ENCODE measurements at places on chromosomes 13 and 19. TPM values are rescaled to one million over a fixed set of nuclear protein-coding genes. Genes with fewer than 3 reads are reported as not detected.

NDUFA3 gene
- 87.0 TPM for polyA plus RNA-seq

ZNF763 gene
- 0.72 TPM for polyA plus RNA-seq

PDE4A gene
- polyA plus RNA-seq: 2.9 TPM

NKPD1 gene
- polyA plus RNA-seq: 0.06 TPM

DNA sequence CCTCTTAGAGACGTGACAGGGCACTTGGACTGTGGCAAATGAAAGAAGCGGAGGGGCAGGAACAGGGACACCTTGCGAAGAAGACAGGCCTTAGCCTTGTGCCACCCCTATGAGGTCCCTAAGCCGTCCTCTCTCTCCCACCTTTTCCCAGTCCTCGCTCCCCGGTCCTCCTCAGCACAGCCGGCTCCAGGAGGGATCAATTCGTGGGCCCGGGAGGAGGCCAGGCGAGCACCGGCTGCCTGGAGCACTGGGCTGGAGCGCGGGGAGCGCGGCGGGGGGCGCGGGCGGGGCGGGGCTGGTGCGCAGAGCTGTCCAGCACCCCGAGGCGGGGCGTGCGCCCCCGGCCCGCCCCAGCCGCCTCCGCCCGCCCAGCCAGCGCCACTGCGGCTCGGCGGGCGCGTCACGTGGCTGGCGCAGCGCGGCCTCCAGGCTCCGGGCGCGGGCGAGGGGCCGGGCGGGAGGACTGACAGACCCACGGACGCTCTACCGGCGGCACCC lies at the start of gene LRP3:
Gene LRP3 (plus strand): TSS at position 466 of the 498 bp plus-strand sequence. CDS start 456 bp downstream, outside the sequence.
- peaks cover 3% of the 10 kb centered on the region for H3K36me3 ChIP-seq
- H3K27me3 ChIP-seq: no peaks in the 10 kb centered on the region
- DNase-seq: peak; percentile 93
- no peak within 1 kb of the TSS for H3K27ac ChIP-seq

GRCh38 chr19:15280915-15281683 lies 48.9 kb upstream of the EPHX3 start:
- peaks cover 78% of the 10 kb centered on the region for H3K4me1 ChIP-seq
- H3K4me3 ChIP-seq: no peak overlapping the region
- peak overlapping the region; percentile 36 for H3K27ac ChIP-seq
- DNase-seq: peak; percentile 70
- no peaks in the 10 kb centered on the region for H3K36me3 ChIP-seq
- no peaks in the 10 kb centered on the region for H3K27me3 ChIP-seq

GRCh38 chr13:100129605-100130004 lies 40.7 kb downstream of the PCCA start:
- no peak for DNase-seq
- H3K27ac ChIP-seq: no peak overlapping the region
- no peak overlapping the region for H3K4me3 ChIP-seq
- peaks cover 30% of the 10 kb centered on the region for H3K4me1 ChIP-seq
- H3K27me3 ChIP-seq: no peaks in the 10 kb centered on the region

DNA sequence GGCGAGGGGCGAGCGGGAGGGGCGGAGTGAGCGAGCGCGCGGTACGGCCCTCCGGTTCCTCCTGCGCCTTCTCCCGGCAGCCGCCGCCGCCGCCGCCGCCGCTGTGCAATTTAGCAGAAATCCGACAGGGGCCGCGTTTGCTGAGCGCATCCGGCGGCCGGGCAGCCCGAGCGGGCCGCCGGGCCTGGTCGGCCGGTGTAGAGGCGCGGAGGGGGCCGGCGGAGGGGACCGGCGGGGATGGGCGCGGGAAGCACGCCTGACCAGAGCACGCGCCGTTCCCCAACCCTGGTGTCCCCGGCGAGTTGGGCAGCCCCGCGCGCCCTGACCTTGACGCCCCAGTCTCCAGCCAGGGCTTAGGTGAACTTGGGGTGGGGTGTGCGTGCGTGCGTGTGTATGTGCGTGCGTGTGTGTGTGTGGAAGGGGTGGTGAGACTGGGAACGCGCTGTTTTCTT lies 144.5 kb upstream of the ZNF536 start:
- H3K4me3 ChIP-seq: peak overlapping the region; percentile 57
- DNase-seq: peak; percentile 87
- H3K27ac ChIP-seq: peak overlapping the region; percentile 94
- no peaks in the 10 kb centered on the region for H3K36me3 ChIP-seq

DNA sequence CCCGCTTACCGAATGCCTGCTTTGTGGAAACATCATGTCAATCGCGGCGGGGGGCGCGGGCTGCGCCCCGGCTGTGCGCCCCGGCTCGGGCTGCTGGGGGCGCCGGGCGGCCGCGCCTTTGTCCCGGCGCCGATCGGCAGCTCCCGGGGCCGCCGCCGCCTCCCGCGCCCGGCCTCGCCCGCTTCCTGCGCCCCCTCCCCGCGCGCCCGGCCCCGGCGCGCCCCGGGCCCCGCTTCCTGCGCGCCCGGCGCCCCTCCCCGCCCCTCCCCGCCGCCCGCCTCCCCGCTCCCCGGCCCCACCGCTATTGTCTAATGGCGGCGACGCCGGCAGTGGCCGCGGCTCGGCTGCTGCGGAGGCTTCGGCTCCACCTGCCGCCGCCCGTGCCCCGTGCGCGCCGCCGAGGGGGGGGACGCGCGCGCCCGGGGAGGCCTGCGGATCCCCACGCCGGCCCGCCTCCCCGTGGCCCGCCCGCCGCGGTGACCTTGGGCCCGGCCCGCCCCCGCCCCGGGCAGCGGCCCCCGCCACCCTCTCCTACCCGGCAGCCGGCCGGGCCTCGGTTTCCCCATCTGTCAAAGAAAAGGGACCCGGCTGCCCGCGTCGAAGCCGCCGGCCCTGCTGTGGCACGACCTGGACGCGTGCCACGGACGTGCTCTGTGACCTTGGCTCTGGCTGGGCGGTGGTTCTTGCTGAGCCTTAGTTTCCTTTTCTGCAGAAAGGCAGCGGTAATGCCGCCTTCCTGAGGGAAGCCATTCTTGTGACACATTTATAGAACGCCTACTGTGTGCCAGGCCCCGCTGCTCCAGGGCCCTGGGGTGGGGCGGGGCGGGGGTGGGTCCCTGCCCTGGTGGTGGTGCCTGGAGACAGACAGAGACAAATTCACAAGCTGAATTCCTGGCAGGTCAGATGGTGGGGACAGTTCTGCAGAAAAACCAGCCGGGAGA lies at the start of gene TLE5:
Gene TLE5 (minus strand): TSS at position 331 of the 941 bp plus-strand sequence. CDS start 295 bp downstream, at position 36.
- peak within 1 kb of the TSS; percentile 83 for H3K27ac ChIP-seq
- H3K4me1 ChIP-seq: peaks cover 3% of the 10 kb centered on the region
- H3K27me3 ChIP-seq: no peaks in the 10 kb centered on the region
- peaks cover 22% of the 10 kb centered on the region for H3K36me3 ChIP-seq

DNA sequence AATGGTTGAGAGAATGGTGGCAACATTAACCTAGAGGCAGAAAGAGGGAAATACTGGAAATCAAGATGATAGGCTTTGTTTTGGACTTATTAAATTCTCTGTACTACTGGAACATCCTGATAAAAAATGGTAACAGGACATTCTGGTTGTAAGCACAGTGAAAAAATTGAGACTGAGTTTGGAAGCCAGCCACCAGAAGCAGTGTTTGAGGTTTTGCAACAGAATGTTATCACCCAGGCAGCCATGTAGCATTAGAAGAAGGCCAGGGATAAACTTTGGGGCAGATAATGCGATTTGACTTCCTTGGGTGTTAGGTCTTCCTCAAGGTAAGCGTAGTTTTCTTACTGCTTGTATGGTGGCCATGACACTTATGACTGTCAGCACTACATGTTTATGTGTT lies 307.4 kb downstream of the ATP8A2 start:
- DNase-seq: no peak
- H3K4me3 ChIP-seq: no peak overlapping the region
- H3K36me3 ChIP-seq: no peaks in the 10 kb centered on the region
- peaks cover 2% of the 10 kb centered on the region for H3K4me1 ChIP-seq

DNA sequence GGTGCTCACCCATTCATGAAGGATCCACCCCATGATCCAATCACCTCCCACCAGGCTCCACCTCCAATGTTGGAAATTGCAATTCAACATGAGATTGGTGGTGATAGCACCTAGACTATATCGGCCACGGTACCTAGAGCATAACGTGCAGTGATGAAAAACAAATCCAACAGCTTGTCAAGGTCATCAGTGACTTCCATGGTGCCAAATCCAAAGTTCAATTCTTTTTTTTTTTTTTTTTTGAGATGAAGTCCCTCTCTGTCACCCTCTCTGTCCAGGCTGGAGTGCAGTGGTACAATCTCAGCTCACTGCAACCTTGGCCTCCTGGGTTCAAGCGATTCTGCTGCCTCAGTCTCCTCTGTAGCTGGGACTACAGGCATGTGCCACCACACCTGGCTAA lies 17.1 kb upstream of the ACP7 start:
- no peak for DNase-seq
- H3K4me3 ChIP-seq: no peak overlapping the region
- no peaks in the 10 kb centered on the region for H3K4me1 ChIP-seq
- no peaks in the 10 kb centered on the region for H3K27me3 ChIP-seq
- no peak overlapping the region for H3K27ac ChIP-seq

GRCh38 chr13:74017301-74018061 lies 116.7 kb downstream of the KLF12 start:
- H3K4me3 ChIP-seq: no peak overlapping the region
- H3K4me1 ChIP-seq: peaks cover 2% of the 10 kb centered on the region
- H3K27ac ChIP-seq: no peak overlapping the region
- no peaks in the 10 kb centered on the region for H3K27me3 ChIP-seq

- H3K36me3 ChIP-seq: no peaks in the 10 kb centered on the region
- H3K4me3 ChIP-seq: peak overlapping the region; percentile 59
- peaks cover 9% of the 10 kb centered on the region for H3K4me1 ChIP-seq
- peak; percentile 85 for DNase-seq
- no peak overlapping the region for H3K27ac ChIP-seq
Observed at GRCh38 chr19:13864667-13865570, 12.0 kb upstream of the NANOS3 start.

Data from SK-N-SH (cell line).